8988T (cell line): ENCODE measurements at places on chromosomes 16 and 17.

DNA sequence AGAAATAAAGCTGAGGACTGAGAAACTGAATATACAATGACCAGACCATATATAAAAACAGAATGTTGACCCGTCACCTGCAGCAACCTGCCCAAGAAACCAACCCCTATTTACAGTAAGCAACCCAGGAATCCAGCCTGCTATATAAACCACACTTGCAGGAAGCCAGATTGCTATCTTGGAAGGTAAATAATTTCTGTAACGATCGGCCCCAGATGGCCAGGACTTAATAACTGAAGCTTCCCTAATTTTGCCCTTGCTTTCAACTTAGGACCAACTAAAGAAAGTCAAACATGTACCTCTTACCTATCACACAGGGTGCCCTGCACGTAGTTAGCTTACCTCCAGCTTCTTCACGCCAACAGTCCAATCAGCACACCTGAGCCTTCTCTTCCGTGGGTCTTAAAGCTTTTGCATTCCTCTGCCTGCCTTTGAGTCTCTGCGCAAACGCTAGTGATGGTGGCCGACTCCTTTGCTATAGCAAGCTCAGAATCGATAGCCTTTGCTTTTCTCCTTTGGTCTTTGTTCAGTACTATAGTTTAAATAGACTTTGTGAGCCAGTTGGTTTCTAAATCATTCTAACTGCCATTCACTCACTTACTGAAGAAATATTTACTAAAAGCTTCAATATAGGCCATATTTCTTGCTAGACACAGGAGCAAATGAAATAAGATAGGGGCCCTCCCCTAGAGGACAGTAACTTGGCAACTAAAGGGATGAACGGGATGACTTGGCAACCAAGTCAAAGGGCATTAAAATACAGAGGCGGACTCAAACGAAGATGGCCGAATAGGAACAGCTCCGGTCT lies 31.3 kb downstream of the MPHOSPH6 start:
- no peak for DNase-seq

GRCh38 chr16:4593086-4593485 lies 21.6 kb downstream of the UBALD1 start:
- DNase-seq = no peak

GRCh38 chr17:43545383-43545632 lies 832 bp downstream of the ETV4 start:
- DNase-seq = no peak

GRCh38 chr17:52606098-52606497 lies 447.6 kb upstream of the CA10 start:
- no peak for DNase-seq

DNA sequence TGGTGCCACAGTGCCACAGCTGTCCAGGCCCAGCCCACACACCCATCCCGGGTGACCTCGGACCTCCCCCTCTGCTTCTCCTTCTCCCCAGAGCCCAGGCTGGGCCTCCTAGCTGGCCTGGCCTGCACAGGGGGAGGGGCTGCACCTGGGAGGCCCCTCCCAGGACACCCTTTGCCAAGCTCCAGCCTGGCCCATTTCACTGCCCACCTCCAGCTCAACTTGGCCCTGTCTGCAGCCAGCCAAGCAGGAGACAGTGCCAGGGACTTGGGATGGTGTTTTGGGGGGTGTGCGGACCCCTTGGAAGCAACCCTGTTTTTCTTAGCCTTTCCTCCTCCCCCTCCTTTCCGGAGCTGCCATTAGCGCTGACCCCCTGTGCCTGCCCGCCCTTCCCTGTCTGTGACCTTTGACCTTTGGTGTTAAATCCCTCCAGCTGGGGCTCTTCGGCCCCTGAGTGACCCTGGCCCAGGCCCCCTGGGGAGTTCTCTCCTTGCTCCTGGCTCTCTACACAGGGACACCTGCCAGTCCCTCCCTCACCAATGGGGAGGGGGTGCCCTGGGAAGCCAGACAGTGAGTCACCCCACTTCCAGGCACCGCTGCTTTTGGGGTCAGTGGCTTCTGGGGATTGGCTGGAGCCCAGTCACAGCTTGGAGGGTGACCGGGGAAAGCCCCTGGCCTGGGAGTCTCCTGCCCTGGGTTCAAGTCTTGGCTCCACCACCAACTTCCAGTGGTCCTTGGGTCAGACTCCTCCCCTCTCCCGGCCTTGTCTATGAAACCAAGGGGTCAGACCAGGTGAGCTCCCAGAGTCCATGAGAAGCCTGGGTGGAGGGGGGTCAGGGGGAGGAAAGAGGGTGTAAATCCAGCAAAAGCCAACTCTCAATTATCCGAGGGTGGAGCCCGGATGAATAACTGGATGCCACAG lies 1.9 kb downstream of the GLIS2 start:
- no peak for DNase-seq

DNA sequence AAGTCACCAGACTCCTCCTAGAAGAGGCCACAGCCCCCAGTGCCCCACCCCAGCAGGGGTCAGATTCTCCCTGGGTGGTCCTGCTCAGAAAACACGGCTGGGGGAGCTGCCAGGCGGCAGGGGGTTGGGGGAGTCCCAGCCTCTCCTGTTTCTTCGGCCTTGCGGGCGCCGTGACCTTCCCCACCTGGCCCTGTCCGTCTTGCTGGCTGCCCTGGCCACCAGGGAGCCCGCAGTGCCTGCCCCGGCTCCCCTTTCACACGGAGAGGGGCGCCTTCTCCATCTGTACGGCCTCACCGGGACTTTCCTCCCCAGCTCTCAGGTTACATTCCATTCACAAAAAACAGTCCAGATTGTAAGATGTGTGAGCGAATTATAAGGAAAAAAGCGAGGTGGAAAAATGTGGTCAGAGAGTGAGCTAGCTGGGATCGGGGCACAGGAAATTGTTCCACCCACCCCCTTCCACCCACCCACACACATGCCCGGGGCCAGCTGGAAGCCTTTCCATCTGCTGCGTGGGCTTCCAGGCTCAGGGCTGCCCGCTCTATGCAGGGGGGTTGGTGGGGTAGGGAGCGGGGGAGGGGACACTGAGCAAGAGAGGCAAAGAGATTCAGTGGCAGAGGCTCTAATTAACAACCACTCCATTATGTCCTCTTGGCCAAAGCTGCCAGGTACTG lies 14.6 kb upstream of the CIBAR2 start:
- no peak for DNase-seq

- no peak for DNase-seq
These were observed 8.2 kb upstream of the CNGB1 start for GRCh38 chr16:57979006-57979585.

- DNase-seq = no peak
These were observed 131.5 kb downstream of the OR1D5 start for GRCh38 chr17:2931876-2932275.

GRCh38 chr16:8619671-8620370 lies 1.7 kb upstream of the METTL22 start:
- no peak for DNase-seq

DNA sequence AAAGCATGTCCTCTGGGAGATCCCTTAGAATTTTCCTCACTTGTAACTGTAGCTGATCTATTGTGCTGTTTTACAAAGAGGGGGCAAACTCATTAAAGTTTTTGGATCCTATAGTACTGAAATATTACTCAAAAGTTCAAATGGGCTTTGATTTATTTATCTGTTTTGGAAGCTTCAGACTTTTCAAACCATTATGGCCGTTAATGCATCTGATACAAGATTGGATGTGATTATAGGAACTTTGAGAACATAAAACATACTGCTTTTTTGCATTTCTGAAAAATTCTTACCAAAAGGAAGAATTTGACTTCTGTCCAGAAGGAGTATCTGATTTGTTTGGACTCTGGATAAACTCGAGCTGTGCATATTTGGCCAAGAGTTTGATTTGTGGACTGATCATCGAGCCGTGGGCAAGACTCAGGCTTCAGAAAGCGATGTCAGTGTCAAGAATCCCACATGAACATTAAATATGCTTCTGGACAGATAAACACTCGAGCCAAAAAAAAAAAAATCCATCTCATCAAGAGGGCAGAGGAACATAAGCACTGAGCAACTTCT lies 8.2 kb upstream of the MARCHF10 start:
- no peak for DNase-seq

DNA sequence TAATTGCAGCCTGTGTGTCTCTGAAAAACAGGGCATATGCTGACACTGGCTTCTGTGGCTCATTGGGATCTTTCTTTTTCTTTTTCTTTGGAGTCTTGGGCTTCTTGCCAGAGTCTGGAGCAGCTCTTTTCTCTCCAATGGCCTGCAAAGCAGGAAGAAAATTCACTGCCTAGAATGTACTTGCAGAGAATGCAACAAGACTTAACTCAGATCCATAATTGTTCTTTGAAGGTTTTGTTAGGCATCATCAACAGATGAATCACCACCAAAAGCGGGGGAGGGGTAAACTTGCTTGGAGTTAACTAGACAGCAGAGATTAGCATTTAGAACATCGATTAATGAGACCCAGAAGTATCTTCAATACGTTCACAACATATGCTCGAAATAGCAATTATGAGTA lies 100.9 kb downstream of the TOX3 start:
- no peak for DNase-seq
